Esophagus muscularis mucosa (tissue), 4 donors: ENCODE measurements at places on chromosomes 2 and 18. TPM values are rescaled to one million over a fixed set of nuclear protein-coding genes. Genes with fewer than 3 reads are reported as not detected.
A peak's percentile ranks its signal among the peaks of the same experiment; 100 is the strongest.

Gene COLEC11
- total RNA-seq, result 7.3 TPM

DNA sequence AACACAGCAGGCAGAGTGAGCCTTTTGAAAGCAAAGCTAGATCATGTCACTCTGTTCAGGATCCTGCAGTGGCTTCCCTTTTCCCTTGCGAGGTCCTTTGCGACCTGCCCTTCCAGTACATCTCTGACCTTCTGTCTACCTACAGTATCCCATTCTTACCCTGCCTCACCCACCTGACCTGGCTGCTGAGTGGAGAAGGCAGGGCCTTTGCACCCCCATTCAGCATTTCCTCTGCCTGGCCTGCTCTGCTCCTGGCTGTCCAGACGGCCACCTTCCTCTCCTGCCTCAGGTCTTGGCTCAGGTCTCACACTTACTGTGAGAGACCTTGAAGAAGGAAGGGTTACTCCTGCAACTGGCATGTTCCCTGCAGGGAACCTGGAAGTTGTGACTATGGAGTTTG lies 77.4 kb downstream of the MAPRE2 start:
- no peak overlapping the region for H3K4me3 ChIP-seq
- H3K27ac ChIP-seq, result peak overlapping the region; percentile 78
- no peak for DNase-seq
- H3K36me3 ChIP-seq, result no peaks in the 10 kb centered on the region
- no peaks in the 10 kb centered on the region for H3K27me3 ChIP-seq

Gene SATB2
- 3.8 TPM for total RNA-seq

Gene HOXD12
- not detected for total RNA-seq

GRCh38 chr2:66888791-66889631 lies 454.1 kb downstream of the MEIS1 start:
- peak overlapping the region; percentile 37 for H3K27ac ChIP-seq
- no peak overlapping the region for H3K4me3 ChIP-seq
- H3K36me3 ChIP-seq, result no peaks in the 10 kb centered on the region
- peaks cover 35% of the 10 kb centered on the region for H3K4me1 ChIP-seq
- H3K27me3 ChIP-seq, result no peaks in the 10 kb centered on the region

DNA sequence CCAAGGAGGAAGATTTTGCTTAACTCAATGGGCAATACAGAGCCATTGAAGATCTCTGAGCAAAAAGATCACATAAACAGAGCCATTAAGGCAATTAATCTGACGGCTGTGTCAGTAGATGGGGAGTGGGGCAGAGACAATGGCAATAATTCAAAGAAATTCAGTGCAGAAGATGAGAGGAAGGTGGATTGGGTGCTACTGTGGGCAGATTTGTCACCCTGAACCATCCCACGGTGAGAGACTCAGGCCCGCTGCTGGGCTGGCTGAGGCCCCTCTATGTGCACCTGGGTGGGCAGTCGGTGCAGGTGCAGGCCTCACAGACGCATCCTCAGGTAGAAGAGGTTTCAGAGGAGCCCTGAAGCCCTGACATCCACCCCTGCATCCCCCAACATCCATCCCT lies 458.6 kb downstream of the EIPR1 start:
- H3K4me3 ChIP-seq, result no peak overlapping the region
- H3K36me3 ChIP-seq, result no peaks in the 10 kb centered on the region
- no peak overlapping the region for H3K27ac ChIP-seq
- H3K4me1 ChIP-seq, result no peaks in the 10 kb centered on the region

Gene REG1B
- total RNA-seq, result not detected

Gene ASNSD1
- 46.1 TPM for total RNA-seq

DNA sequence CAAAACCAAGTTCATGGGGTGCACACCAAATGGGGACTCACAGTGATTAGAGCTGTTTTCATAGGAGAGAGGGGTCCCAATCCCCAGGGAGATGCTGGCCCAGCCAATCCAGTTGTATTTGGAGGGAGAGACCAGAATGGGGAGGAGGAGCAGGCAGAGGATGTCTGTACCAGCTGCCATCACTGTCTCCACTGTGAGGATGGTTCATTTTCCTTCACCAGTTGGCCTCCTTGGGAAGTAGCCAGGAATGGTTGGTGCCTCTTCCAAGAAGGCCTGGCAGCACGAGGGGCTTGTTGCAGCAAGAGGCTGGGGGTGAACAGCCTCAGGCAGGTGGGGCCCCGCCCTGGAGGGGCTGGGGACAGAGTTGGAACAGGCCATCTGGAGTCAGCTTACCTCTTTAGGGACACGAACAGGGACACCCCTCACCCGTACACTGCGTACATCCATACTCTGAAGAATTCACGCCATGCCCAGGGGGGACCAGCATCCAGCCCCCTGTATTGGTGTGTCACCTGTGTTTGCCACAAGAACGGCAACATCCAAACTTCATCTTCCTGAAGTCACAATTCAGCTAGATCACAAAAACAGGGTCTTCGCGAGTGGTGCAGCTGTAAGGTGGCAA lies 161.7 kb upstream of the ZNF236 start:
- H3K4me1 ChIP-seq, result no peaks in the 10 kb centered on the region
- no peak overlapping the region for H3K4me3 ChIP-seq
- no peaks in the 10 kb centered on the region for H3K36me3 ChIP-seq
- DNase-seq, result no peak
- no peak overlapping the region for H3K27ac ChIP-seq

GRCh38 chr2:140975237-140975636 lies 1155.6 kb downstream of the LRP1B start:
- no peaks in the 10 kb centered on the region for H3K27me3 ChIP-seq
- no peak overlapping the region for H3K27ac ChIP-seq
- no peak overlapping the region for H3K4me3 ChIP-seq
- no peaks in the 10 kb centered on the region for H3K4me1 ChIP-seq
- DNase-seq, result no peak

GRCh38 chr2:173830170-173830569 lies 135.0 kb downstream of the SP3 start:
- no peak for DNase-seq
- H3K27me3 ChIP-seq, result no peaks in the 10 kb centered on the region
- peaks cover 13% of the 10 kb centered on the region for H3K4me1 ChIP-seq

DNA sequence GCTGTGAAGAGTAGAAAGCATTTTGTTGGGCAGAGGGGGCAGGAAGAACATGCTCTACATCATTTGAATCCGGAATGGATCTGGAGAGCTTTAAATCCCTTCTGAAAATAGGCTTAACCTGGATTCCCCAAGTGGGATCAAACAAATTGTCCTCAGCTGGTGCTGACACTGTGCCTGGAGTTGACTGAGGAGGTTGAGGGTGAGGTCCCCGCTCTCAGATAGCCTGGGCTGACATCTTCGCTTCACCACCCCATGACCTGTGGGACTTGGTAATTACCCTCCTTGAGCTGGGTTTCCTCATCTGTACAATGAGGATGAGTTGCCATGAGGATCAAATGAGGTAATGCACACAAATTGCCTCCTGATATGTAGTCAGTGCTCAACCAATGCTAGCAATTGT lies 117.8 kb upstream of the SMAD2 start:
- H3K27me3 ChIP-seq, result no peaks in the 10 kb centered on the region
- no peak for DNase-seq
- no peaks in the 10 kb centered on the region for H3K4me1 ChIP-seq
- H3K4me3 ChIP-seq, result no peak overlapping the region

Gene FZD7
- 60.7 TPM for total RNA-seq

DNA sequence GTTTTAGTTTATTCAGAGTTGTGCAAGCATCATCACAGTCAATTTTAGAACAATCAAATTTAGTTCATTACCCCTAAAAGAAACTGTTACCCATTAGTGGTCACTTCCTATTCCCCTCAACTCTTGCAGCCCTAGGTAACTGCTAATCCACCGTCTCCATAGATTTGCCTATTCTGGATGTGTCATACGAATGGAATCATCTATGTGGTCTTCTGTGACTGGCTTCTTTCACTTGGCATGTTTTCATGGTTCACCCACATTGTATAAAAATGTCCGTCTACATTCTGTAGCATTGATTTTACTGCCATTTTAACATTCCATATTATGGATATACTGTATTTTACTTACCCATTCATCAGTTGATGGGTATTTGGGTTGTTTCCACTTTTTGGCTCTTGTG lies 5.3 kb upstream of the CEP68 start:
- no peaks in the 10 kb centered on the region for H3K27me3 ChIP-seq
- H3K27ac ChIP-seq, result no peak overlapping the region
- H3K4me3 ChIP-seq, result no peak overlapping the region
- peaks cover 8% of the 10 kb centered on the region for H3K4me1 ChIP-seq
- DNase-seq, result no peak
- H3K36me3 ChIP-seq, result no peaks in the 10 kb centered on the region

Gene ZNF519
- total RNA-seq, result 11.2 TPM

DNA sequence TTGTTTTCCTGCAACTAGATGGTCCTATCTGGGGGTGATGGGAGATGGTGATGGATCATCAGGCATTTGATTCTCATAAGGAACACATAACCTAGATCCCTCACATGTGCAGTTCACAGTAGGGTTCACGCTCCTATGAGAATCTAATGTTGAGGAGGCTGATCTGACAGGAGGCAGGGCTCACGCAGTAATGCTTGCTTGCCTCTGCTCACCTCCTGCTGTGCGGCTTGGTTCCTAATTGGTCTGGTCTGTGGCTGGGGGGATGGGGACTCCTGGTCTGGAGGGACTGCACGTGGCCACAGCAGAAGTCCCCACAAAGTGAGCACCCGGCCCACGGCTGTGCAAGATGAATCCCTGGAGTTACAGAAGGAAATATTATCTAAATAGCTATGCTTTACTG lies 11.3 kb downstream of the MC5R start:
- H3K4me3 ChIP-seq, result no peak overlapping the region
- no peaks in the 10 kb centered on the region for H3K36me3 ChIP-seq
- H3K27me3 ChIP-seq, result peaks cover 48% of the 10 kb centered on the region
- H3K27ac ChIP-seq, result no peak overlapping the region
- H3K4me1 ChIP-seq, result no peaks in the 10 kb centered on the region

DNA sequence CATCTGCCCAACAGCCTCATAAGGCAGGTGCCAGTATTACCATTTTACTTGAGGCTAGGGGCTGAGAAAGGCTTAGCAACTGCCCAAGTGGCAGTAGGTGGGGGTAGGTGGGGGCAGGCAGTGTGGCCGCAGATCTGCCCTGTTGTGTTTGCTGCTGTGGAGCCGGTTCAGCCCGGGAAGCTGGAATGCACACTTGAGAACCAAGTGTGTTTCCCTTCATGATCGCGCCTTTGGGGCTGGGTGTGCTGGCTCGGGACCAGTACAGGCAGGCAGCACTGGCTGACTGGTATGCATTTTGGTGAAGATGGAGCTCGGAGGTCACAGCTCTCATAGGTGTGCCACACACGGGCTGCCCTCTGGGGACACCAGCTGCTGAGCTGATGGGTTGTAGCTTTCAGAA lies 85.1 kb downstream of the CABLES1 start:
- H3K27ac ChIP-seq, result no peak overlapping the region
- peaks cover 5% of the 10 kb centered on the region for H3K4me1 ChIP-seq
- no peaks in the 10 kb centered on the region for H3K36me3 ChIP-seq
- no peak for DNase-seq

DNA sequence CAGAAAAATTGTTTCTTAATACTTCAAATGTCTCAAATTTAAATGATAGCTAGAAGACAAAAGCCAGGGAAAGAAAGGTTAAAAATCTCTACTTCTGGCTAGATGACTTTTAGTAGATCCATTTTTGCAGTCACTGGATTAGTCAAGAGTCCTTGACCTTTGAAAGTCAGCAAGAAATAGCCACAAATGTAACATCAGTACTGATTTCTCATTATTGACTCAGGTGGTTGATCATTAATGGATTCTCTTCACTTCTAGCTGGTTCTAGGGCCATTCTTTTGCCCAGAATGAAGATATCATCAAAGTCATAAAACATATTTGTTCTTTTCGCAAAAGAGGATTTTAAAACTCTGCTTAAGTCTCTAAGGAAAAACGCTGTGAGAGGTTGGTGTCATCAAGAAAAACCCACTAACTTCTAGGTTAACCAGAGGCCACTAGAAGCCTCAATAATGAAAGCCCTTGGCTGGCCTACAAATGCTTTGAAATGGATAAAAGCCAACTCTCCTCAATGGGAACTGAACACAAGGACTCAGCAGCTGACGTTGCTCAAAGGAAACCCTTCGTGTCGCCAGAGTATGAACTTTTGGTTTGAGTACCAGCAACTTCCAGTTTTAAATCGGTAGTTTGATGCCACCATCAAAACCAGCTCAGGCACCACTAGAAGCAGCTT lies 66.3 kb downstream of the IRS1 start:
- H3K36me3 ChIP-seq, result peaks cover 5% of the 10 kb centered on the region
- no peak overlapping the region for H3K27ac ChIP-seq
- H3K4me3 ChIP-seq, result no peak overlapping the region
- H3K27me3 ChIP-seq, result no peaks in the 10 kb centered on the region

DNA sequence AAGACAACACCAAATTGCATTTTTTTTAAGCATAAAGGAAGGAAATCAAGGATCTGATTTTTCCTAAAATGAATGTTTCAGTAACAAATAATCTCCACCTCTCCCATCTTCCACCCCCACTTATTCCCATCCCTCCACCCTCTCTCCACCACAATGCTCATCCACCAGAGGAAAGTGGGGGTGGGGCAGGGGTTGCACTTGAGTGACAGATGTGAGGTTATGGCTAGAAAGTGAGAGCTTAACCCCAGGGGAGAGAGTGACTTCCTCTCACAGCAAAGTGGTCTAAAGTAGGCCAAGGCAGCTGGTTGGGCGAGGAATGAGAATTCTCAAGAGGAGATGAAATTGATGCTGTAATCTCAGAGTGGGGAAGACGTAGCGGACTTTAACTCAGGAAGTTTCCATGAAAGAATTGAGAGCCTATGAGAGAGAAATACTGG lies 104.7 kb downstream of the HNRNPLL start:
- no peaks in the 10 kb centered on the region for H3K36me3 ChIP-seq
- no peaks in the 10 kb centered on the region for H3K27me3 ChIP-seq
- H3K27ac ChIP-seq, result peak overlapping the region; percentile 57

Gene LANCL1
- 27.7 TPM for total RNA-seq

- H3K4me3 ChIP-seq, result no peak overlapping the region
- peaks cover 11% of the 10 kb centered on the region for H3K4me1 ChIP-seq
- no peaks in the 10 kb centered on the region for H3K27me3 ChIP-seq
- peak; percentile 82 for DNase-seq
- H3K27ac ChIP-seq, result no peak overlapping the region
- peaks cover 4% of the 10 kb centered on the region for H3K36me3 ChIP-seq
Measured at GRCh38 chr2:168851674-168852320, 38.4 kb downstream of the SPC25 start.

- H3K27ac ChIP-seq, result no peak overlapping the region
- no peak overlapping the region for H3K4me3 ChIP-seq
- H3K36me3 ChIP-seq, result no peaks in the 10 kb centered on the region
- DNase-seq, result no peak
Measured at GRCh38 chr2:148614014-148614321, 30.6 kb upstream of the EPC2 start.

DNA sequence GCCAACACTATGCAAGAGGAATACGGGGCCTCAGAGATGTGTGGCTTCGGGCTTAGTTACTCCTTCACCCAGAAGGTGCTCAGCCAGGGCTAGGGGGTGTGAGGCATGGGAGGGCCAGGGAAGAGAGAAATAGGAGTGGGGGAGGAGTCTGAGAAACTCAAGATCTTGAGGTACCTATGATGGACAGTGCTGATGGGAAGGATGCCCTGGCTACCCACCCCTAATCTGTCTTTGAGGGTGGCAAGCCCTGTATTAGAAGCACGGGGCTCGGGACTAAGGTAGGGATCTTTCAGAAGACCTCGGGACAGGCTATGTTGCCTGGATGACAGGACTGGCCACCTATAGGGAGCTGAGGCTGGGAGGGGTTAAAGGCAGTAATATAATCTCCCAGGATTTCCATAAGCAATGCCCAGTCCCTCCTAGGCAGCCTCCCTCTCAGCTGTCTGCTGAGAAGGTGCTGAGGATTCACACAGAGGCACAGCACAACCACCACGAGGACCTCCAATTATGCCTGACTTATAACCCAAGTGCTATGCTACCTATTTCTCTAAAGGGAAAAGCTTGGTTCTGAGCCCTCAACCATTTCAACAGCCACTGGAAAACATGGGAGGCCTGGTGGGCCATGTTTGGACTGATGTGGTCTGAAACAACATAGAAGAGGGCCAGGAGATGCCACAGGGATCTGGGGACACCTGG lies 23.3 kb downstream of the MTHFD2 start:
- peaks cover 7% of the 10 kb centered on the region for H3K4me1 ChIP-seq
- no peak overlapping the region for H3K4me3 ChIP-seq
- H3K36me3 ChIP-seq, result peaks cover 19% of the 10 kb centered on the region
- H3K27ac ChIP-seq, result no peak overlapping the region
- DNase-seq, result no peak
